NCI-H2029 treated with DMSO at 0.1 percent for 48 hours (cell line): ENCODE measurements at places on chromosomes 4 and X.
A peak's percentile ranks its signal among the peaks of the same experiment; 100 is the strongest.

GRCh38 chr4:184058026-184058425 lies 152.9 kb downstream of the STOX2 start:
- DNase-seq, result no peak

GRCh38 chrX:24426921-24427746 lies 38.0 kb upstream of the PDK3 start:
- DNase-seq, result no peak

GRCh38 chrX:79412972-79413371 lies 45.8 kb upstream of the ITM2A start:
- DNase-seq, result no peak

DNA sequence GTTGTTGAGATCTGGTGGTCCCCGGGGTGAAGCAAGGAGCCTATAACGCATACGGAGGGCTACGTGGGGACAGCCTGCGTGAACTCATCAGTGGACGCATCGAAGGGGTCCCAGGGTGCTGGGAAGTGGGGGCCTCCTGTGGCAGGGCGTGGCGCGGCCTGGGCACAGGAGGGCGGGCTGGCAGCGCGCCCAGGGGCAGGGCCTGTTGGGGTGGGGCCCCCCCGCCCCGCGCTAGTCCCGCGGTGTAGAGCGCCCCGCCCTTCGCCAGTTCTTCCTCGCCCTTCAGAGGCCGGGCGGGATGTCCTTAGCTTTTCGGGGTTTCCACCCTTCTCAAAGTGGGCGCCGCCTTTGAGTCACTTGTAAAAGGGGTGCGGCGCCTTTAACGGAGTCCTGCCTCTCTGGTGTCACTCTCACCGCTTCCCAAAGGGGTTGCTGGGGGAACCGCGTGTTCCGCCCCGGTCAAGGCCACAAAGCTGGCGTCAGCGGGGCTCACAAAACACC lies 632 bp downstream of the PLP2 start:
- DNase-seq, result peak; percentile 1

GRCh38 chrX:65522739-65523372 lies 11.7 kb downstream of the LAS1L start:
- DNase-seq, result no peak

- no peak for DNase-seq
These were observed 410.2 kb upstream of the CT83 start for GRCh38 chrX:116872931-116873330.

- no peak for DNase-seq
These were observed 49.8 kb downstream of the RAB33B start for GRCh38 chr4:139503622-139504166.

DNA sequence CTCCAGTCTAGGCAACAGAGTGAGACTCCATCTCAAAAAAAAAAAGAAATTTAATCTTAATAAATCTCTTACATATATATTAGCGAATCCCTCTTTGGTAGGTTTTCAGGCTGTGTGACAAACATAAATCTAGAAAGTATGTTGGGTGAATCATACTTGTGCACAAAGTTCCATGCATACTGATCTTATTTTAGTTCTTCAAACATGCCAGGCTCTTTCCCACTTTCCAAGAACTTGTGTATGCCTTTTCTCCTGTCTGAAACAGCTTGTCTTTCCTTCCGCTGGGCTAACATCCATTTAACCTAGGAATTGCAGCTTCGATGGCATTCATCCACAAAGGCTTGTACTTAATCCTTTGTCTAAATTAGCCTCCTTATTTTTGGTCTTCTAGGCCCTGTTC lies 156.6 kb upstream of the CASK start:
- no peak for DNase-seq

DNA sequence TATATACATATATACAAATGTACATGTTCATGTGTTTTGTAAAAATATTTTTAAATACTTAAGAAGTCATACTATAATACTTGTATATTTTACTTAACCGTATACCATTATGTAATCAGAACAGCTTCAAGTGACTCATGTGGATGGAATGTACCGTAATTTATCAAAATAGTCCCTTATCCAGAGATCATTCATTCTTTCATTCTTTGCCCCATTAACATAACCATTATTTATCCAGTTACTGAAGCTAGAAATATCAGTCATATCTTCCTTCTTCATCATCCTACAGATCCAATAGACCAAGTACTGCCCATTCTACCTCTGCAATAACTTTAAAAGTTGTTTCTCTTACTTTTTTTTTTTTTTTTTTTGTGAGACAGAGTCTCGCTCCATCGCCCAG lies 164.2 kb downstream of the MAB21L2 start:
- no peak for DNase-seq

DNA sequence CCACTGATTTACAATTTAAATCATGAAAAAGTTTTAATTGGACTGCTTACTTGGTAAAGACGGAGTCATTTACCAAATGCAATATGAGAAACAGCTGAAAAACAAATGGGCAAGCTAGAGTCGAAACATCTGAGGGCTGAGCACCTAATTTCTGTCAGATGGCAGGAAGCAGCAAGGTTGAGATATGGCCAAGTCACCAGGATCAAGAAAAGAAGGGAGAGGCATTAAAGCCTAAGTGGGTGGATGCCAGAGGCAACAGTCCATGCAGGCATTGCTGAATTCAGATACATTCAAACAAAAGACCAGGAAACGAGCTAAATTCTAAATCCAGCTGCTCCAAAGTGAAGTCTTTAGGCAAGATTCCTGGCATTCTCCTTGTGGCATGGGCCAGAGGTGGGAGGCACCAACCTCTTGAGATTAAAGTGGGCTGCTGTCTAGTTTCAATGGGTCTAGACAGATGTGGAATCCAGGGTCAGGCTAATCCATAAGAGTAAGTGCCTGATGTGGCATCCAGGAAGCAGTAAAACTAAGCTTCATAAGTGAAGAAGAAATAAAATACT lies 8.0 kb upstream of the ARSJ start:
- no peak for DNase-seq

- DNase-seq, result no peak
These were observed 67.9 kb upstream of the SHISA3 start for GRCh38 chr4:42329421-42329820.

- DNase-seq, result no peak
These were observed 31.4 kb upstream of the RELL1 start for GRCh38 chr4:37717576-37717975.

GRCh38 chr4:10045481-10045880 lies 24.2 kb upstream of the SLC2A9 start:
- DNase-seq, result no peak

DNA sequence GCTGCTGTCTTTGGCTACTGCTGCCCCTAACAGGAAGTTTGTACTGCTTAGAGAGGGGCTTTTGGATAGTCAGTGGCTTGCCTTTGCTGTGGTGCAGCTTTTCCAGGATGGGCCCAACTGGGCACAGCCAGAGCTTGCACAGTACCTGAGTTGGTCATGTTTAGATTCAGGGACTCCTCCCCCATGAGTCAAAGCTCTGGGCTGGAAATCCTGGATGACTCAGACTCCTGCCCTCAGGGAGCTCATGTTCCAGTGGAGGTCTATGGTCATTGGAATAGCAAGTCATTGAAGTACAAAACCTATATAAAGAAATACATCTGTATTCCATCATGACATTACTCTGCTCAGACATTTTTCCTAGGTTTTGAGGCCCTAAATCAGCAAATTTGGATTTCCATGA lies 66.7 kb upstream of the PJA1 start:
- DNase-seq, result no peak

DNA sequence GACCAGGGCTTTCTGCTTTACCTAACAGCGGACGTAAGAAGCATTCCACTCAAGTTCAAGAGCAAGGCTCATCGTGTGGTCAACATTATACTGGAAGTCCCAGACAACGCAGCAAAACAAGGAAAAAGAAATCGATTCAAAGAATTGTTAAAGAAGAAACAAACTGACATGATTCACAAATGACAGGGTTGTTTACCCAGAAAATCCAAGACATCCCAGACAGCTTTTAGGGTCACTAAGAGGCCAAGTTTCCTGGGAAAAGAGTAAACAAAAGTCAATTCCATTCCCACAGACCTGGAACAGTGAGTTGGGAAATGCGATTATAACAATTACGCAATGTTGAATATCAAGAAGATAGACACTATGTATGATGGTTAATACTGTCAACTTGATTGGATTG lies 21.5 kb upstream of the HTRA3 start:
- DNase-seq, result no peak

DNA sequence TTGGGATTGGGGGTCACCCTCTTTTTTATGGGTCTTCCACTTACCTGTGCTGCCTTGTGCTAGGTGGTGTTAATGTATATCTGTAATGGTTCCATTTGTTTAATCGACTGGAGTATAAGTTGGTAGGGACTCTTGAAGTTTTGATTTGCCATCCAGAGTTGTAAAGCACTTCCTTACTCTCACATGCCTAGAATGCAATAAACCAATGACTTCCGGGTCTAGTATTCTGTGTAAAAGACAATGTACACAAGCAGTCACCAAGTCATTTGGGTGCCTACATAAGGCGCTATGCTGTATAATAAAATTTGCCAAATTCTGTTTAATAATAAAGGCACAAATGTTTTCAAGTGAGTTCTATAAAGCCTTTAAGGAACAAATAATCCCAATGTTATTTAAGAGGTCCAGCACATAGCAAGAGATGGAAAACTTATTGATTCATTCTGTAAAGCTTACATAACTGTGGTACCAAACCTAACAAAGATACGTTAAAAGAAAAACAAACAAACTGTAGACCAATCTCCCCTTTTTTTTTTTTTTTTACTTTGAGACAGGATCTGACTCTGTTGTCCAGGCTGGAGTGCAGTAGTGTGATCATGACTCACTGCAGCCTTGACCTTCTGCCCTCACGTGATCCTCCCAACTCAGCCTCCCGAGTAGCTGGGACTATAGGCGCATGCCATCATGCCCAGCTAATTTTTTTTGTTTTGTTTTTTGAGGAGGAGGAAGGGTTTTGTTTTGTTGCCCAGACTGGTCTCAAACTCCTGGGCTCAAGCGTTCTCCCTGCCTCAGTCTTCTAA lies 41.5 kb upstream of the HPRT1 start:
- no peak for DNase-seq

DNA sequence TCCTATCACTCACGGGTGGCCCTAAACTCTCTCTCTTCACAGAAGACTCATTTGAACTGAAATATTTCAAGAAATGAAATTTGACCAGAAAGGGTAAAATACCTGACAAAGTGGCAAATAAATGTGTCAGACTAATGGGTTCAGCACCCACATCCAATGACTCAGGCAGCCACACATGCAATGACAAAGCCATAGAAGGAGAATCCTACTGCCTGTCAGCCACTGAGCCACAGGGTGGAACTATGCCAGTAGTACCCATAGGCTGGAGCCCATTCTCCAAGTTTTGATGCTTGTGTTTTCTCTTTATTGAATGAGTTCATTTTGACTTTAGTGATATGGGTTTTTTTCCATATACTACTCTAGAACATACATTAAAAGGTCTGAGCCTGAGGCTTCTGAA lies 179.0 kb downstream of the BEND2 start:
- no peak for DNase-seq

DNA sequence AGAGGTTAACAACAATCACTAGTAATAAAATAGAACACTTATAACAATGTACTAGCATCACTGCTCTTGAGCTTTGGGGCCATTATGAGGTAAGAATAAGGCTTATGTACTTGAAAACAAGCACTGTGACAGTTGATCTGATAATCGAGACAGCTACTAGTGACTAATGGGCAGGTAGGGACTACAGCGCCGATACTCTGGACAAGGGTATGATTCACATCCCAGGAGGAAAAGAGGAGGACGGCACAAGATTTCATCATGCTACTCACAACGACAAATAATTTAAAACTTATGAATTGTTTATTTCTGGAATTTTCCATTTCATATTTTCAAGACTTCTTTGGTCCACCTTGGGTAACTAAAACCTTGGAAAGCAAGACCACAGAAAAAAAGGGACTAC lies 62.3 kb downstream of the FAM184B start:
- DNase-seq, result no peak

GRCh38 chr4:158778156-158778711 lies 9.4 kb downstream of the FNIP2 start:
- no peak for DNase-seq

- DNase-seq, result no peak
These were observed 108.5 kb downstream of the ZNF674 start for GRCh38 chrX:46436744-46437143.

DNA sequence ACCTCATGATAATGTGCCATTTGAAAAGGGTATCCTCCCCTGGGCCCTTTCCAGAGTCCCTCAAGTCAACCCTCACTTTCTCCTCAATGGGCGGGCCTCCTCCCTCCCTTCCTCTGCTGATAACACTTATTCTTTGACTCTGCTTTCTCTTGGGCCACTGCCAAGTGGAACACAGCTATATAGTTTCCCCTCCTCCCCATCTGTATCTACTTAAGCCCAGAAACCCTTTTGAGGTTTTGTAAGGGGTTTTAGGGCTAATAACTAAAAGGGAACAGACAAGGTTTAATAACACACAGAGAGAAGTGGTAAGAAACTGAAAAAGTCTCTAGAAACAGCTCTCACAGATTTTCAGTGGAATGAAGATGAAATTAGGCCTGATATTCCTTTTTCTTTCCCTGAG lies 116.7 kb downstream of the GPC3 start:
- DNase-seq, result no peak

DNA sequence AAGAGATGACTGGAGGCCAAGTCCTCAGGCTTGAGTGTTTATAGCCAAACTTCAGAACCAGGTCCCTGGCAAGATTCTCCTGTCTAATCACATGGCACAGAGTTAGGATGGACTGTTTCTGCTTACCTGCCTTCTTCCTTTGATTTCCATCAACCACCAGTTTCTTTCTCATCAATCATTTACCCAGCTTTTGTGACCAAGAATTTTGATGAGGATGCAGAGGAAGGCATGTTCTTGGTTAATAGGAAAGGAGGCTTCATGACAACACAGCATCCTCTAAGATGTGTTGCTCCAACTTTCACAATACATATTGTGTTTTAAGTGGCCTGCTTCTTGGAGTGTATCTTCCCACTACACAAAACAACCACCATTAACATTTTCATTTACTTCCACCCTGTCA lies 65.3 kb downstream of the NFKB1 start:
- DNase-seq, result no peak

DNA sequence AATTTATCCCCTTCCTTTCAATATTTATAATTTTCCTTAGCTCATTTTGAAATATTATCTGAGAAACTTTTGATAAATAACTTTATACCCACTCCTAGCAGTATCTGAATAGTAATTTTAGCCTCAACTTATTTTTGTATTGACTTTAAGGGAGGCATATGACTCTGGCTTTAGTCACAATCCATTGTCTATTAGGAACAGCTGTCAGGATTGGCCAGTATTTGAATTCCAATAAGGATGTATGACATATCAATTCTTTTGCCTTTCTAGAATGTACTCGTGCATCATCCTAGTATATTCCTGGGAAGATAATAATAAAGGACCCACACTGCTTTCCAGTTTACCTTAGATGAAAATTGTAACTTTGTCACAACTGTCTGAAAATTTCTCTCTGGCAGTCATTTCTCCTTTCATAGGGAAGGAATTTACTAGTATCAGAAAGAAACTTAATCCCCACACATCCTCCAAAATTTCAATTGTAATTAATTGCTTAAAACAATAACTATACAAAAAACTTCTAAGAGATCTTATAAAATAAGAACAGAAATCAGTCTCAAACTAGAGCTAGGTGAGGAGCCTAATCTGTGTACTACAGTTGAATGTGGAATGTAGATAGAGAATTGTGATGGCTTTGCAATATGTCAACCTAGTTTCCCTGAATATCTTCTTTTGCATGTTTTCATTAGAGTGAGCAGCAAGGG lies 121.0 kb upstream of the EPHA5 start:
- no peak for DNase-seq
